ENCODE measurements at places on chromosomes 5 and 9.

- no peak for DNase-seq
These were observed 25.0 kb upstream of the ITGA2 start for GRCh38 chr5:52964138-52964537.

DNA sequence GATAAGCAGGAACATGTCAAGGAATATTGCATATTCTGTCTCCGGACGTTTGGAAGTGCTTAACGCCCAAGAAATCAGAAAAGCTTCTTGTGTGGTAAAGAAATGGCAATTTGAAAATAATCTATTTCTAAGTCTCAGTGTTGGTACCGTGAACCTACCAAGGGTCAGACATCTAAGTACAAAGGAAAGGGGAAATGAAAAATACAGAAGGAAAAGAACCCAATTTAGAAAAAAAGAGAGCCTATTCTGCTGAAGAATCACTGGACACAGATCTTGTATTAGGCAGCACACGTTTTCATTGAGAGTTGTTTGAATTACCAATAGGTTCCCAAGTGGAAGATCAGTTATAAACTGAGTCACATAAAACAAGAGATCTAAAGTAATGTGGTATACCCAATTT, 46.9 kb upstream of the CEP78 start:
- no peak for DNase-seq

- no peak for DNase-seq
These were observed 9.1 kb downstream of the ANKDD1B start for GRCh38 chr5:75620184-75620959.

GRCh38 chr5:149794487-149794971, 64.4 kb downstream of the PPARGC1B start:
- DNase-seq, result no peak

GRCh38 chr9:4935001-4935672, 49.9 kb upstream of the JAK2 start:
- no peak for DNase-seq

- DNase-seq, result no peak
These were observed 114.3 kb upstream of the PAPPA start for GRCh38 chr9:116039312-116039711.
